Naive thymus-derived CD8-positive, alpha-beta T cell (primary cell): ENCODE measurements at places on chromosomes 1 and 21. TPM values are rescaled to one million over a fixed set of nuclear protein-coding genes. Genes with fewer than 3 reads are reported as not detected.
A peak's percentile ranks its signal among the peaks of the same experiment; 100 is the strongest.

DNA sequence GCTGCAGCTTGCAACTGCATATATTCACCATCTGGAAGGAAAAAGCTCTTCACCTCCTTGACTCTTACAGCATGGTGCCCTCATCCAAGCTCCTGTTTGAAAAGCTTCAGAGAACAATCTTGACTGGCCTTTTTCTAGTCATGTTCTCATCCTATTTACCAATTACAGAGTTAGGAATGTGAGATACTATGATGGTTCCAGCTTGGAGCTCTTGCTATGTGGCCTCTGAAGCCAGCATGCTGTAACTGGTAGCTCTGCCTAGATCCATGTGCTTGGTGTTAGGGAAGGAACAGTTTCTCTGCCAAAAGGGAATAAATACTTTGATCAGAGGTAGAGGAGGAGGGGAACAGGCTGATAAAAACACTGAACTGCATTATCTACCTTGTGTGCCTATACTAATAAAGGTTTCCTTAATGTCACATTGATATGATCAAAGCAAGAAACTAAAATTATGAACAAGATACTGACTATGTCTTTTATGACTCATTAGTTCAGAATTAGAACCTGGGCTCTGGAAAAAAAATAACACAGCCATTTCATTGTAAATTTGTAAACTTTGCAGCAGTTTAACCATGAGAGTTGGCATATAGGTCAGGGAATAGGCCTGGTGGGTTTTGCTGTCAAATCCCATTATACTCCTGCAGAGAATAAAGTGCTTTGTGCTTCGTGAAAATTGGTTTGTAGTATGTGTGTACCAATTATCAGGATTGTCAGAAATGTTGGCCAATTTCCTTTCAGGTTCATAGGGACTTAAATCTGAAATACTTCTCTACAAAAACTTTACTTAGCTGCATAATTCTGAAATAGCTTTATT lies 92.7 kb downstream of the LEPR start:
- DNase-seq: no peak
- H3K4me1 ChIP-seq: no peaks in the 10 kb centered on the region
- H3K36me3 ChIP-seq: no peaks in the 10 kb centered on the region
- no peaks in the 10 kb centered on the region for H3K27me3 ChIP-seq

DNA sequence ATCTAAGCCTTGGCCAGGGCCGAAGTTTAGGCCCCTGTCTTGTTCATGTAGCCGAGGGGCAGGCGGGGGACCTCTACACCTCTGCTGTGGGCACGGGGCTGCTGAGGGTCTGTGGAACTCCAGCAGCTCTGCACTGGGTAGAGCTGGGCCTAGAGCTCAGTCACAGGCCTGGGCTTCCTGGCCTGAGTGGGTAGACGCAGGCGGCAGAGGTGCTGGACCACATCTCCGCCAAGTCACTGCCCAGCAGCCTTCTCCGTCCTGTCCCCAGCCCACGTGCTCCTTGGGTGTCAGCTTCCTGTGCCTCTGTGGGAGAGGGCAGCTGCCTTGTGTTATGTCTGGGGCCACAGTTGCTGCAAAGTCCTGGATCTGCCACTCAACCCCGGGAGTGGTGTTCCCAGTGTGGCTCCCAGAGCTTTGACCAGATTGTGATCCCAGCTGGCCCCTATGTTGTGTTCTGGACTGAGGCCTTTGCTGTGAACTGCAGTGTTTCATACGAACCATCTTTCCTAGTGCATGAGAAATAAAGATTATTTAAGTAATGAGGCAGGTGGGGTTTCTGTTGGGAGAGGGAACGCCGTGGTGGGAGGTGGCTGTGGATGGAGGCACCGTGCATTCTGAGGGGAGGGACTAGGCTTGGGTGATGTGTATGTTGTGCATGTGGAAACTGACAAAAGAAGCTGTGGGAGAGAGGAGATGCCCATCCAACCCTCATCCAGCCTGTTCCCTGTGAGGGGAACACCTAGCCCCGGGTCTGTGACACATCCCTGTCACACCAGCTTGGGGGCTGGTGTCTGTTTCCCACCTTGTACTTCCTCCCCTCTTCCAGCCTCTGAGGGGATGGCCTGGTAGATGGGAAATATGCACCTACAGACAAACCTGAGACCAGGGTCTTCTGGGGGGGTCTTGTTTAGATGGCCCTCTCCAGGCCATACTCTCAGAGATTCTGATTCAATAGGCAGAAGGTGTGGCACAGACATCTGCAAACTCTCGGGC lies 12.2 kb downstream of the AMPD2 start:
- H3K36me3 ChIP-seq: no peaks in the 10 kb centered on the region
- DNase-seq: no peak
- peaks cover 6% of the 10 kb centered on the region for H3K4me1 ChIP-seq

- no peaks in the 10 kb centered on the region for H3K36me3 ChIP-seq
- DNase-seq: no peak
- H3K4me3 ChIP-seq: no peak overlapping the region
- H3K4me1 ChIP-seq: no peaks in the 10 kb centered on the region
- peaks cover 3% of the 10 kb centered on the region for H3K27me3 ChIP-seq
- H3K27ac ChIP-seq: no peak overlapping the region
Observed at GRCh38 chr1:201905234-201905890, 16.7 kb downstream of the SHISA4 start.

- H3K27me3 ChIP-seq: no peaks in the 10 kb centered on the region
- H3K4me3 ChIP-seq: peak overlapping the region; percentile 20
- peaks cover 4% of the 10 kb centered on the region for H3K36me3 ChIP-seq
- DNase-seq: no peak
- peaks cover 16% of the 10 kb centered on the region for H3K4me1 ChIP-seq
Observed at GRCh38 chr1:172778456-172779455, 119.9 kb downstream of the FASLG start.

DNA sequence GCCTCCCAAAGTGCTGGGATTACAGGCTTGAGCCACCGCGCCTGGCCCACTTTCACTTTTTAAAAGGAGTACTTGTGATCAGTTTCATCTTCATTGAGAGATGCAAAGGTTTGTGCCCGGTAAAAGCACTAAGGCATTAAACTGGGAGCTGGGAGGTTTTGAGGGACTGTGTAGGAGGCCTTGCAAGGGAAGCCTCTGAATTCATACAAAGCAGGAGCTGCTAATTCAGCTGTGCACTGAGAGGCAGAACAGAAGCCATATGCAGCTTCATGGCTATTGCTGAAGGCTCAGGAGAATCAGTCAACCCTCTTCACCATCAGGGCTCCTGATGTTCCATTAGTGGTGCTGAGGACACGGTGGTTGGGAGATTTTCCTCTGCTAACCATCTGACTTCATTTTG lies 77.7 kb downstream of the GPR88 start:
- no peak overlapping the region for H3K4me3 ChIP-seq
- peaks cover 6% of the 10 kb centered on the region for H3K27me3 ChIP-seq
- H3K4me1 ChIP-seq: peaks cover 17% of the 10 kb centered on the region
- no peak overlapping the region for H3K27ac ChIP-seq
- no peaks in the 10 kb centered on the region for H3K36me3 ChIP-seq
- no peak for DNase-seq

DNA sequence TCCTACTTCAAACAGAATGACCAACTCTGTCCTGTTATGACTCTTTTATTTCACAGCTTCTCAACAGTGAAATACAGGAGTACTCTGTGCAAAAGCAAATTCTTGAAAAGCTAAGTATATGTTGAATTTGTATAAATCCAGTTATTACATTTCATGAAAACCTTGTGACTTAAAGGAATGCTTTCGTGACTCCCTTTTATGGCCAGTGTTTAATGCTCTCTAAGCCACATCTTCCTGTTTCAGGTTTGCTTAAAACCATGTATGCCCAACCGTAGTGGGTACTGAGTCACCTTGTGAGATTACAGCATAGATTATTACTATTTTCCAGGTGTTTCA lies 40.2 kb upstream of the KIF1B start:
- H3K27ac ChIP-seq: peak overlapping the region; percentile 2
- no peak for DNase-seq
- H3K4me1 ChIP-seq: peaks cover 8% of the 10 kb centered on the region
- H3K36me3 ChIP-seq: peaks cover 29% of the 10 kb centered on the region

Gene CRNN
- not detected for total RNA-seq

Gene ENAH
- 0.29 TPM for total RNA-seq

Gene C4BPA
- not detected for total RNA-seq

Gene MAP10
- 5.0 TPM for total RNA-seq

Gene PALMD
- not detected for total RNA-seq
